ENCODE measurements at places on chromosomes 11 and 22.

- DNase-seq, result no peak
Observed at GRCh38 chr11:134536219-134536618, 124.2 kb upstream of the B3GAT1 start.

- no peak for DNase-seq
Observed at GRCh38 chr11:77152846-77153245, 24.8 kb downstream of the MYO7A start.

DNA sequence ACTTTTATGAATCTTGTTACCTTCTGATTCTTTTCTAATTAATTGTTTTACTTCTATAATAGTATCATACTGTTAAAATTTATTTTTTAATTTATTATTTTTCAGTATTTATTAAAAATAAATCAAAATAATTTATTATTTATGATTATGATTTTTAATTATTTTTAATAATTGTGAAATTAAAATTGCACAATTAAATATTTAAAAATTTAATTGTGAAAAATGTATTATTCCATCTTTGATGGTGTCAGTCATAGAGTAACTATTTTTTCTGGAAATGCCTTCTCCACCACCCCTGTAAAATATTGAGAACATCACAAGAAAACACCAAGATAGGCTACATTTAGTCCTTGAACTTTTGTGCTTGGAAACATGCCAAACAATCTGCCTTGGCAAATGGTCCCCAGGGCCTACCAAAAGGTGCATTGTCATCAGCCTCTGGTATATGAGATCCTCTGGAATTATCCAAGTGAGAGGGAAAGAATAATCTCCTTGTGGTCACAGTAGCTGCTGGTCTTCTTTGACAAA is at the start of gene OR8H2:
OR8H2 (plus strand) TSS at position 478 of the 528 bp plus-strand sequence. CDS start 1,356 bp downstream, outside the sequence.
- DNase-seq, result no peak

GRCh38 chr22:49072996-49073645 is 754.6 kb downstream of the BRD1 start:
- DNase-seq, result no peak

DNA sequence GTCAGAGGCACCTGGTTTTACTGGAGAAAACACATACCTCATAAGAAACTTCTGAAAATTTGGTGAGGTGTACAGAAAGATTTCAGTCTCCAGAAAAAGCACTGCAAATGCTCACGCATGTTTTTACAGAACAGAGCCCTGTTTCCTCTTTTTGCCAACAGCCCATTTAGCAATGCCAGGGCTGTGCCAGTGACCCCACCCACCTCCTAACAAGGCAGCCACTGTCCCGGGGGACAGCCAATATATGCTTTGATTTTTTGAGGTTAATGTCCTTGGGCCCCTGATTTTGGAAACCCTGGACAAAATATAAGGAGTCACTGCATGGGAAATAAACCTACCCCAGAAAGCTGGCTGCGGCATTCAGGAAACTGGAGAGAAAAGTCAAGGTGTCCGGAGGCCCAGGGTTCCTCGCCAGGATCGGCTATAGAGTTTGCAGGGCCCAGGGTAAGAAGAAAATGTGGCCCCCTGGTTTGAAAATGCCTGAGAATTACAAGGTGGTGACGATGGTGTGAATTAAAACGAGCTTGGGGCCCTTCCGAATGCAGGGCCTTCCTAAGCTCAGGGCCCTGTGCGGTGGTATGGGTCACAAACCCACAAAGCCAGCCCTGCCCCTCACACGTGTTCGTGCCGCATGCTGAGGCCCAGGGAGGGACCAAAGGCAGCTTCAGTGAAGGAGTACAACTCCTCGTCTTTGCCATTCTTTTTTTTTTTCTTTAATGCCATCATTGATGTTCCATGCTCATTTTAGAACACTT is 71.1 kb upstream of the WNT7B start:
- DNase-seq, result no peak

DNA sequence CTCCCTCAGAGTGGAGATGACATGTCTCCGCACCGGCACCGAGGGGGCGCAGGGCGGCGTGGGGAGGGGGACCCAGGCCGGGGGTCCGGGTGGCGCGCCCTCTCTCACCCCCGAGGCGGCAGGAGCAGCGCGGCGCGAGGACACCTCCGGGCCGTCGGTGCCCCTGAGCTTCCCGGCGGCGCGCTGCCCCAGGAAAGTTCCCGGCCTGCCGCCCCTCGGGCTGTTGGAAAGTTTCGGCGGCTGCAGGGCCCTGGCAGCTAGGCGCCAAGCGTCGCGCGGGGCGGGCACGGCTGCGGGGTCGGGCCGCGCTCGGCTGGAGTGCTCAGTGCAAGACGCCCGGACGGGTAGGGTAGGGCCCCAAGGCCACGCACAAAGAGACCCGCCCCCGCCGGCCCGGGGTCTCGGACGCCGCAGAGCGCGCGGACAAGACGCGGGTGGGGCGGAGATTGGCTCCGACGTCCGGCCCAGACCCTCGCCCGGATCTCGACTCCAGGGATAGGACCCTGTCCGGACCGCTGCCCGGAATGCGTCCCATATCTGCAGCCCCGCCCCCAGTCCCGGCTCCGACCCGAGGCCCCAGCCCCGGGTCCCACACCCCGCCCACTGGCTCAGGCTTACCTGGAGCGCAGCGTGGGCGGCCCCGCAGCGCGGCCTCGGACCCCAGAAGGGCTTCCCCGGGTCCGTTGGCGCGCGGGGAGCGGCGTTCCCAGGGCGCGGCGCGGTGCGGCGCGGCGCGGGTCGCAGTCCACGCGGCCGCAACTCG is 471 bp downstream of the ARVCF start:
- peak; percentile 37 for DNase-seq

DNA sequence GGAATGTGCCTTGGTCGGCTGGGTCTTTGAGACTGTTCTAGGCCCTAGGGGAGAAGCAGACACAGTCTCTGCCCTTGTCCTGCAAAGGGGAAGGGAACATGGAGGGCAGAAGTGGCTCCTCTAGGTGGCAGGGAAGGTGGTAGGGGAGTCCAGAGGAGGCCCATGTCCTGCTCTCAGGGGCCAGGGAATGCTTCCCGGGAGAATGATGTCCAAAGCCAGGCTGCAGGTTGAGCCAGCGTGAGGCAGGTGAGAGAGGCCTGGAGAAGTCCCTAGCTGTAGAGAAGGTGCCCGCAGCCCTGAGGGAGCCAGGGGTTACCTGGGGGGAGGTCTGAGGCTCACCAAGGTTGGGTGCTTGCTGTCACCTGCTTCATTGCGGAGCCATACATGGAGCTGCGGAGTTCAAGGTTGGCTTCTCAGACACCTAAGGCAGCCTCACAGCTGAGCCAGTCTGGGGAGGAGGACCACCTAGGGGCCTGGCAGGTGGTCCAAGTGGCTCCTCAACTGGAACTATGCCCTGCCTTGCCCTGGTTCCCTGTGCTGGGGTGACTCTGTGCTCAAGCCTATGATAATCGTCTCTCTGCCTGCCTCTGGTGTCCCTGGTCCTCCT is 46.1 kb downstream of the SMIM38 start:
- DNase-seq, result no peak

DNA sequence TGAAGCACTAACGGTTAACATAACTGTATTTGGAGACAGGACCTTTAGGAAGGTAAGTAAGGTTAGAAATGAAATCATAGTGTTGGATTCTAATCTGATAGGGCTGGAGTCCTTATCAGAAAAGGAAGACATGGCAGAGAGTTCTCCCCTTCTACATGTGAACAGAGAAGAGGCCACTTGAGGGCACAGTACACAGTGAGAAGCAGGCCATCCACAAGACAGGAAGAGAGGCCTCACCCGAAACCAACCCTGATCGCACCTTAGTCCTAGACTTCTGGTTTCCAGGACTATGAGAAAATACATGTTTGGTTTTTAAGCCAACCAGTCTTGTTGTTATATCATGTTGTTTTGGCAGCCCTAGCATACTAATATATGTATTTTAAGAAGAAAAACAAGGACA is 170.0 kb downstream of the LRRC4C start:
- no peak for DNase-seq

DNA sequence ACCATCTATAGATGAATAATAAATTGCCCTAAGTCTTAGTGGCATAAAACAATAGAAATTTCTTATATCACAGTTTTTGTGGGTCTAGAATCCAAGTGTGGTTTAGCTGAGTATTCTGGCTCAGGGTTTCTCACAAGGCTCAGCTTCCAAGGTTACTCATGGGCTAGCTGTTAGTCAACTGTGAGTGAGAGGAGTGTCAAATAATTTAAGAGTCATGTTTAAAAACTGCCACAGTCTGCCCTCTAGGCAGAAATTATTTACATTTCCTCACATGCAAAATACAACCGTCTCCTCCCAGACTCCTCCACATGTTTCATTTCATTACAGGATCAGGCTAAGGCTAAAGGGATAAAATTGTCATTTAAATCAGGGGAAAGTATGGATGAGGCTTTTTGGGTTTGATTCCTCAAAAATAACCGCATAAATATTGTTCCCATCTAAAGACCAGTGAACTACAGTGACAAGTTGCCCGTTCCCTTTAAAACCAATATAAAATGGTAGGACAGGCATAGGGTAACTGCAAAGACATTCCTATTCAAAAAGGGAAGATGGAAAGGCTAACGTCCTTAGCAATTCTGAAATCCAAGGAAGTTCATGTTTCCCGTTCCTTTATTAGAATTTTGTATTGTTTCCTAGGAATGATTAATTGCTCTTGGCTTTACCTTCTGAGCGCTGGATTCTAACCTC is 324.3 kb downstream of the DYNC2H1 start:
- peak; percentile 75 for DNase-seq

- DNase-seq, result peak; percentile 53
Observed at GRCh38 chr11:68373189-68373814, 60.9 kb downstream of the LRP5 start.

- DNase-seq, result no peak
Observed at GRCh38 chr22:39719559-39720450, 149.3 kb downstream of the CACNA1I start.

DNA sequence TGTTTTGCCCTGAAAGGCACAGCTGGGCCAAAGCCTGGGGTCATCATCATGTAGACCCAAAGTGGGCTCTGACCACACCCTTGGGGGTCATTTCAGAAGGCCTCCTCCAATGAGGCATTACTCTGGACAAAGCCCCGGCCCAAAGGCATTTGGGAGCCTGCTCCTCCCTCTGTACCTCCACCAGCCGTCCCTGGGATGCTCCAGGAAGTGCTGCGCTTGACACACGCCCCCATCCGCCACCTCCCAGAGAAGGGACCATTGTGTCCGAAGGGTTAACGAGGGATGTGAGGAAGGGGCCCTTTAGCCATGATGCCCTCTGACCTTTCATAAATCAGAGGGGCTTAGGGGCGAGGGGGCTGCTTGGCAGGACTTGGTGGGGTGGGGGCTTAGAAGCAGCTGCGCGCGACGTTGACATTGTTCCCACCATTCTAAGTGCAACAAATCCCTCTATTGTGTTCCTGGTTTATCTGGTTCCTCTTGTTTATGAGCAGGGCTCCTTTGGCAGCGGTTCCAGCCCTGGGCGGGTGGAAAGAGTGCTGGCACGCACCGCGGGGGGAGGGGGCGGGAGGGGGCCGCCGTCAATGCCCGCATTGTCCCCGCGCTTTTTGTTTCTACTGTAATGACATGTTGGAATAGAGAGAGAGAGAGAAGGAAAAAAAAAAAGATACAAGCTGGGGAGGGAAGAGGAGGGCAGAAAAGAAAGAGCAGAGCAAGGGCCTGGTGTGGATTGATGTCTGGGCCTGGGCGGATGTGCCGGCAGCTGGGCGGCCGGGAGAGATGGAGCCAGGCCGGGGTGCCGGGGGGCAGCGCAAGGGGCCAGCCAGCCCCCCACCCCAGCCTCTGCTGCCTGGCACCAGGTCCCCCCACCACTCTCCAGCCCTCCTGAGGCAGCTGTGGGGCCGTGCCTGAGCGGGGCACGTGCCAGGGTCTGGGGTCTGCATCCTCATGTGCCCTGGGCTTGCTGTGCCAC is 32.1 kb upstream of the SOX10 start:
- no peak for DNase-seq

- no peak for DNase-seq
Observed at GRCh38 chr11:39288011-39288410, 2171.4 kb downstream of the LRRC4C start.

DNA sequence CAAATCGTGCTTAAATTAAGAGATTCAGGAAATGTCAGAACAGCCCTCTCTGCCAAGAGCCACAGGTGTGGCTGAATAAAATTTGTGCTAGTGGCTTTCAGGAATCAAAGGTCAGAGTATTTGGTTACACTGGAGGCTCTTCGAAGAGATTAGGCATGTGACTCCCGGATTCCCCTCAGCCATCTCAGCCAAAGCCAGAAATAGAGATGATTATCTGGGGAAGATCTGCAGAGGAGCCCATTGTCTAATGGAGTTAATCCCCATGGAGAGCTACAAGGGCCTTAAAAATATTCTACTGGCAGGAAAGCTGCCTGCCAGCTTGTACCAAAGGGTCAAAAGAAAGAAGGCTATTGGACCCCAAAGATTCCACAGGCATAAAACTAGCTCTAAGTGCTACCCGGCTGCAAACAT is 1259.5 kb downstream of the TBC1D22A start:
- DNase-seq, result no peak

DNA sequence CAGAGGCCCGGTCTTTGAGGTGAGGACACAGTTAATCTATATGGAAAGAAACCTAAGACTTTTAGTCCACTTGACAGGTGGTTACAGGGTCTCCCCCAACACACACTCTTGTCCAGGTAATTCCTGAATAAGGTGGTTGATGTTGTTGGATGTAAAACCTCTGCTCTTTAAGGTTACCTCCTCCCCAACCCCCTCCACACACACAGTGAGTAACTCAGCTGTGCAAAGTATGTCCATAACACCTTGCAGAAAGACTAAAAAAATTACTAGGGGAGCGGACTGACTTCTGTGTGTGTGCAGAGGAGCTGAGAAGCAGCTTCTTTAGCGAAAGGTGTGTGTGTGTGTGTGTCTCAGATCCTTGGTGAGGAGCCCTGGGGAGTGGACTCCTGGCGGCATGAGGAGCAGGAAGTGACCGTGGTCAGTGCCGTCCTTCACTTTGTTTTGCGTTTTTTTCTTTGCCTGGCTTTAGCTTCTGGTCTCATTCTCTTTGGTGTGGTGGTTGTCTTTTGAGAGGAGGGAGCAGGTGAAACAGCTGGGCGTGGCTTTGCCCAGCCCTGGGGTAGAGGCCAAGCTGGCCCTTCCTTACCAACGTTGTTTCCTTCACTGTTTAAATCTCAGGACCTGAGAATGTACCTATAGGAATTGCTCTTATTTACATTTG is 1.7 kb downstream of the ZBED4 start:
- DNase-seq, result peak; percentile 53

DNA sequence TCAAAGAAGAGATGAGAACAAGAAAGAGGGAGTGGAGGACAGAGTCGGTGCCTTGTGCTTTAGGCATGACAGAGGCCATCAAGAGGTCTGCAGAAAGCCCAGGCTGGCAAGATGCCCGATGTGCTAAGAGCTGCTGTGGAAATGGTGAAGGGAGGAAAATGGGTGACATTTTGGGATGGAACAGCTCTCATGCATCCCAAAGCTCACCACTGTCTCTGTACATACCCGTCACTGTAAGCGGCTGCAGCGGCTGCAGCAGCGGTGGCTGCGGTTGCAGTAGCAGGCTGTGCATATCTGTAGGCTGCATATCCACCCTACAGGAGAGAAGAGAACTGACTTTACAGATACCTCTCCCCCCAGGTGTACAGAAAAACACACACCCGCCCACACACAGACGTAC is 28.6 kb downstream of the APOL5 start:
- no peak for DNase-seq

- peak; percentile 26 for DNase-seq
Observed at GRCh38 chr11:76234021-76234415, 27.7 kb upstream of the WNT11 start.

- DNase-seq, result peak; percentile 57
Observed at GRCh38 chr11:72321381-72321996, 77.5 kb upstream of the PHOX2A start.

Measured in mesenchymal stem cell (in vitro differentiated cells and primary cell).